ENCODE measurements at places on chromosomes 11 and 22.

GRCh38 chr11:97398246-97398645 lies 1008.4 kb downstream of the JRKL start:
- DNase-seq, result no peak

DNA sequence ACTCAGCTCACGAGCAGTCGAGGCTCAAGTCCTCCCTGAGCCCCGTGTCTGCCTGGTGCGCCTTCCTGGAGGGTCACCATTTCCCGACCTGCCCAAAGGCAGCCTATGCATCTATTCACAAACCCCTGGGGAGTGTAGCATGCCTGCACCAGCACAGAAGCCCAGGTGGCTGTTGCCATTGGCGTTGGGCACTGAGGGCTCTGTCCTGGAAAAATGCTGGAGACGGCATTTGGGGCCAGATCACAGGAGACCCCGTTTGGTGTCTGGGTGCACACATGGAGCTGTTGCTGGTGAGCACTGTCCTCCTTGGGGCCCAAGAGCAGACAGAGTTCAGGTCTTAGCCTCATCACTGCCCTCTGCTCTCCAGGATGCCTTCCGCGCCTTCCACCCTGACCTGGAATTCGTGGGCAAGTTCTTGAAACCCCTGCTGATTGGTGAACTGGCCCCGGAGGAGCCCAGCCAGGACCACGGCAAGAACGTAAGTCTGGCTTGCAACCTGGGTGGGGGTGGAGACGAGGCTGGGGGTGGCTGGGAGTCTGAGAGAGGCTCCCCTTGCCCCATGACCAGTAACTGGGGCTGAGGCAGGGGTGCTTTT lies 9.4 kb downstream of the FADS2 start:
- DNase-seq, result no peak

DNA sequence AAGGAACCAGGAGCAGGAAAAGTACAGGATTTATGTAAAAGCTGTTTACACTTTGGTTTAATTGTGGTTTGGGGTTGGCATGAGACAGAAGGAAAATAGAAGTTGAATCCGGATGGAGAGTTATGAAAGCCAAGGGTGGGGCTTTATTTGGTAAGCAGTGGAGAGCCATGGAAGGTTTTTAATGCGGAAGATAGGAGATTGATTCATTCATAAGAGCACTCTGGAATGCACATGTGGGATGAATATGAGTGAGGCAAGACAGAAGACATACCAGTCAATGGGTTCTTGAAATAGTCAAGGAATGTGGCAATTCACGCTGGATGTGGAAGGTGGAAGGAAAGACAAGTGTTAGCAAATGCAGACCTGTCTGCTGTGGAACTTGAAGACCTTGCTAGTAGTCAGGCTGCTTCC lies 9.3 kb upstream of the GLB1L3 start:
- no peak for DNase-seq

DNA sequence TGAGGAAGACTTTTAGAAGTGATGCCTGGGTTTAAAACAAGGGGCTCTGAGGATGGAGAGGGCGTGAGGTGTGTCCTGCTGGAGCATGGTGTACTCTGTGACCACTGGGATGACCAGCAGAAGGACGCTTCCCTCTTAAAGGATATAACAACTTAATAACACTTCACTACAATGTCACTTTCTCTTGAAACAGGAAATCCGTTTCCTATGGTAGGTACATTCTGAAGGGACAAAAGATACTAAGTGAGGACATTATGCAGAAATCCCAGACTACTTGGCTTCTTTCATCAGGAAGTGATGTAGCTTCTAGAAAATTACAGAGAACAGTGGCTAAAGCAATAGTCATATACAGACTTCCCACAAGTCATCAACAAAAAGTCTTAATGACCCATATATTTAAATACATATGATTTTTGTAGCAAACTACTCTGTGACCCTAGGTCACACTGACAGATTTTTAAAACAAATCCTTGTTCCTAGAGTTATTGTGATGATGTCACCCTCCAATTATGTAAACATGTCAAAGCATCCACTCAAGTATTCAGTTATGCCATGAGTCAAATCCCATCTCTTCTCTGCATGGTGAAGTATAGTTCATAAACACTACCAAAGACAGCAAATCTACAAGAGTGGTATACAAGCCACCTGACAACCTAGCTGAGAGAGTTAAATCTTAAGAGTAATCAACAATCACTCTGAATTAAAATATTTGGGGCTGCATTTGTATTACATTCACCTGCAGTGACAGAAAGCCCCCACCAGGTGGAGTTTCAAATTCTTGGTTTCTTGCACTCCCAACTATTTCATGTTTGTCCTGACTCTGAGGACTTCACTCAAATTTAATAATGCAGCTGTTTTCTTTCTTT lies 32.8 kb downstream of the PITPNB start:
- peak; percentile 14 for DNase-seq

DNA sequence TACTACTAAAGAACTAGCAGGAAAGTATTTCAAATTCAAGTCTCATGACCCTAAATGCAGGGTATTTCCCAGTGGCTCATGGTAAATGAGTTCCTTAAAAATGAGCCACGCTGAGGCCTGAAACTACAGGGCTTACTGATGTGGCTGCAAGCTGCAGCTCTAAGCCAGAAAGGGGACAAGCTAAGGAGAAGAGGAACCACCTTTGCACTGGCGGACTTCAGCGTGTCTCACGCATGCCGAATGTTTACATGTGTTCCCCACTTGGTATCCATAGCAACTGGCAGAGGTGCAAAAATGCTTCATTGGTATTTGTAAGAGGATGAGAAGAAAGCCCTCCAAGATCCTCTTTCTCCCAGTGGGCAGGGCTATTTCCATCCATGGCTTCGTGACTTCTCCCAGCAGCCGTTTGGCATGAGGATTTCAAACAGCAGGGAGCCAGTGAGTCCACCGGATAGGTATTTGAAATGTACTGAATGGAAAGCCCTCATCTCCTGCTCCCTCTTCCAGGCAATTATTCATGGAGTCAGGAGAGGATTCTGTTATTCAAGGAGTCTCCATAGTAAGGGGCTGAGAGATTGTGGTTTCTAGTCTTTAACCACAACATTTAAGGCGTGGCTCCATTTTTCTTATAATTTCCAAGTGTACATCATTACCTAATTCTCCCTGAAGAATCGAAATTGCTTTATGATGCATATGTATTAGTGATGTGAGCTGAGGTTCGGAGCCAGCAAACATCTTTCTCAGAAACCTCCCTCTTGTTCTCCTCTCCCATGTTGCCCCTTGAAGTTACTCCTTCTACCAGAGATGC lies 55.3 kb upstream of the CD44 start:
- no peak for DNase-seq

- DNase-seq, result no peak
These were observed 56.0 kb upstream of the OR5AK2 start for GRCh38 chr11:56932572-56933220.

DNA sequence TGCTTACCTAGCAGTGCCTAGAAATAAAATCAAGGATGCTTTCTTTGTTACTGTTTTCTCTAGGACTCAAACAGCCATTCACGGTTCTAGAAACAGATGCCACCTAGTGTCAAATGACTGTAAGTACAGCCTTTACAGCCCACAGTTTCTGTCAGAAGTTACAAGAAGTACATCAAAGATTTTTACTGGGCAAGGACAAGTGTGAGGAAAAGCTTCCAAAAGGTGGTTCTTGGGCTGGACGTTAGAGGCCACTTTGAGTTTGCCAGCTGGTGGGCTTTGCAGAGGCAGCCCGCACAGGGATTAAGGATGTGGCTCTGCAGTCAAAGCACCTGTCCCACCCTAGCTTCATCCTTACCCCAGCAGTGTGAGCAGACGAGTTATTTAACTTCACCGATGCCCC lies 6.9 kb downstream of the KMT5B start:
- peak; percentile 65 for DNase-seq

GRCh38 chr11:20087118-20087521 lies 73.2 kb downstream of the DBX1 start:
- DNase-seq, result no peak

GRCh38 chr11:102780491-102780918 lies at the start of gene MMP10:
Gene MMP10 (minus strand): TSS chr11:102780628. CDS start chr11:102780591, 37 bp downstream.
- peak; percentile 54 for DNase-seq

DNA sequence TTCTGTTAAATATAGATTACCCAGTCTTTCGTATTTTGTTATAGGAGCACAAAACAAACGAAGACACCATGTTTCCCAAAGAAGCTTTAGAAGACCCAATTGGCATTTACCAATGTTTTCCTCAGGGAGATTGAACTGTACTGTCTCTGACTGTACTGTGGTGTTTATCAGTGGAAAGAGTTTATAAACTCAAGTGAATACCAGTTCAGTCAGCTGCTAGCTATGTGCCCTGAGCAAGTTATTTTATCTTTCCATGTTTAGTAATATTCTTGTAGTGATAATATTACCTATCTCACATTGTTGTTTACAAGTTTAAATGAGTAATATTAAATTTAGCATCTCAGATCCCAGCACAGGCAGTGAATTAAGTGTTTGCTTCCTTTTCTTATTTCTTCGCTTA lies 773.2 kb downstream of the KCNA4 start:
- no peak for DNase-seq

GRCh38 chr11:45028911-45029682 lies 78.4 kb upstream of the TP53I11 start:
- no peak for DNase-seq

DNA sequence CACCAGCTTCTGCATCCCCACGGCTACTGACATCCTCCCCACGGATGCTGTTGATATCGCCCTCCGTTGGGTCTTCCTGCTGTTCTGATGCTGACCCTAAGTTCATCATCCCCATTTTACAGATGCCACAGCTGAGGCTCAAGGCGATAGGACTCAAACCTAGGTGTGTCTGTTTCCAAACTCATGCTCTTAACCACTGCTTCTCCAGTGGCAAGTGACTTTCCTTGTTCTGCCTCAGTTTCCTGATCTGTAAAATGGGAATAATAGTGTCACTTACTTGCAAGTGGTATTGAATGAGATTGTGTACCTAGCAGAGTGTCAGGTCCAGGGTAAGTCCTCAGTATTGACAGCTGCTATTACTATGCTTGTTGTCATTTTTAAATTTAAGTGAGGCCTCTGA lies 14.4 kb upstream of the SLC22A6 start:
- no peak for DNase-seq

- no peak for DNase-seq
These were observed 521 bp downstream of the PES1 start for GRCh38 chr22:30591191-30591587.

DNA sequence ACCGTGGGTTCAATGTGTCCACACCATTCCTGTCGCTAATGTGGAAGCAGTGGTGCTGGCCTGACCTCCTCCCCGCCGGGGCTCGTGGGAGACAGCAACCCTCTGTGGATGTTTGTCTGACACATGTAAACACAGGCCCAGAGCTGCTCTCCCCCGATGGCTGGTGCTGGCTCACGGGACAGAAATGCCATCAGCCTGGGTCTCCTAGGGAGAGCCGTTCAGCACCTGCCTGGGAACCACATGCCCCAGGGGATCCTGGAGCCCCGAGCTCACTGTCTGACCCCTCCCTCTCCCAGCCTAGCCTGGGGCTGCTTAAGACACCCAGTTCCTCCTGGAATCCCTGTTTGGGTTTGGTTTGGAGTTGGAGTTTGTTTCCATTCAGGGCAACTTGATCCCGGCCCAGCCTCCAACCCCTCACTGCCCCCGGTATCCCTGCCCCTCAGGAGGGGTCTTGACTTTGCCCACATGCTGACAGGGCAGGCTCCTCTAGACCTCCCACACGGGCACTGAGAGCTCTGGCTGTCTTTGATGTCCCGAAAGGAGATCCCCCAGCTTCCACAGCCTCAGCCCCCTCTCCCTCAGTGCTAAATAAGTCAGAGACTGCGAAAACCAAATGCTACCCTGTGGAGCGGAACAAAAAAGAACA lies 50.9 kb upstream of the WNT11 start:
- no peak for DNase-seq

DNA sequence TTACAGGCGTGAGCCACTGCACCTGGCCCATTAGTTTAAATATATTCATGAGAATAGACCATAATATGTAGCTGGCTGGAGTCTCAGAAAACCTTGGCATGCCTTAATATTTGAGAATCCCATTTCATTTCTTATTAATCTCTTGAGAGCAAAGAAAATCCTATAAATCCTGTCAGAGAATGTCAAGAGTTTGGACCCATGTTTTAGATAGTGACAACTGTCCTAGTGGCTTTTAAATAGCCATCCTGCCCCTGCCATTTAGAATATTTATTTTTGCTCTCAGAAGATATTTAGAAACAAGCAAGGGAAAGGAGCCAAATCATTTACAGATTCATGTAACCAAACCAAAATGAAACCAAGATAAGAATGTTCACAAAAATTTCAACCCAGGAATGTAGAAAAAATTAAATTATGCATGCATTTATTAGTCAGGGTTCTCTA lies 107.2 kb downstream of the SWAP70 start:
- no peak for DNase-seq

- no peak for DNase-seq
These were observed 88.5 kb downstream of the ALX4 start for GRCh38 chr11:44221456-44221855.

DNA sequence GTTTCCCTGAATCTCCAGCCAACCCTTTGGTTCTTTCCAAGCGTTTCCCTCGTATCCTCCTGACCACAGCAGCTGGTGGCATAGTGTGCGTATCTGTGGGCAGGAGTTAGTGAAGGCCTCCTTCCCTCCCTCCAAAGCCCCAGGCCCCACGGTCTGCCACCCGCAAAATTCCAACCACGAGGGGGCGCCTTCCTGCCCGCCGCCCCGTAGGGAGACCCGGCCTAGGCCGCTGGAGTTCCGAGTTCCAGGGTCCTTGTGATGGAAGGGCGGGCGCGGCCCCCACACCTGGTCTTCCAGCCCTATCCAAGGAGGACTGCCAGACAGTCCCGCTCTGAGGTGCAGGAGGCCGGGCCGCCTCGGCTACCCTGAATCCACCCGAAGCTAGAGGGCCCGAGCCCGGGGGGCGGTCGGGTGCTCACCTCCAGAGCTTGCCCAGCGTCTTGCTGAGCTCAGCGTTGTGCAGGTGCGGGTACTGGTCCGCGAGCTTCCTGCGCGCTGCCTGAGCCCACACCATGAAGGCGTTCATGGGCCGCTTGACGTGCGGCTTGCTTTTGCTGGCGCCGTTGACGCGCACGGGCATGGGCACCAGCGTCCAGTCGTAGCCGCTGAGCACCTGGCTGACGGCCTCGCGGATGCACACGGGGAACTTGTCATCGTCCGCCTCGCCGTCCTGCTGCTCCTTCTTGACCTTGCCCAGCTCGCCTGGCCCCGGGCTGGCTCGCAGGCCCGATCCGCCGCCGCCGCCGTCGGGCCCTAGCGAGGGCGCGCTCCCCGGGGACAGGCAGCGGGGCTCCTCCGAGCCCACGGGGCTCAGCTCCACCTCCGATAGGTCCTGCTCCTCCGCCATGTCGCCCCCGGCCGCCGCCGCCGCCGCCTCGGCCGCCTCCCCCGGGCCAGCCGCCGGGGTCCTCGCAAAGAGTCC lies 1.2 kb downstream of the SOX10 start:
- no peak for DNase-seq

- no peak for DNase-seq
These were observed 19.6 kb downstream of the APOL4 start for GRCh38 chr22:36182056-36182455.

GRCh38 chr11:10784232-10785145 lies 24.2 kb downstream of the EIF4G2 start:
- no peak for DNase-seq

DNA sequence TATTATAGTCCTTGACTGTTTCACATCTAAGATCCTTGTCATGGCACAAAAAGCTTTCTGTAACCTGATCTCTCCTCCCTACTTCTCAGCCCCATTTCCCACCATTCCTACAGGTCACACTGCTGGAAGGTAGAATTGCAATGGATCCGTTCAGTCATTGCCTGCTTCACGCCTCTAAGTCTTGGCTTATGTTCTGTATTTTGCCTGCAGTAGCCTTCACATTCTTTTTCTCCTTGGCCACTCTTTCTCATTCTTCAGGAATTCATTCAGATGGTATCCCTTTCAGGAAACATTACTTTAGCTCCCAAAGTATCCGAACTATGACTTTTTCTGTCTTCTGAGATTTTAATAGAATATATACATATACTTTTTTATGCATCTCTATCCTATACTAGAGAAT lies 731.5 kb downstream of the NTM start:
- DNase-seq, result no peak
